ENCODE measurements at places on chromosomes 4 and X.

GRCh38 chr4:77579406-77580076, 26.1 kb upstream of the CXCL13 start:
- DNase-seq, result no peak

DNA sequence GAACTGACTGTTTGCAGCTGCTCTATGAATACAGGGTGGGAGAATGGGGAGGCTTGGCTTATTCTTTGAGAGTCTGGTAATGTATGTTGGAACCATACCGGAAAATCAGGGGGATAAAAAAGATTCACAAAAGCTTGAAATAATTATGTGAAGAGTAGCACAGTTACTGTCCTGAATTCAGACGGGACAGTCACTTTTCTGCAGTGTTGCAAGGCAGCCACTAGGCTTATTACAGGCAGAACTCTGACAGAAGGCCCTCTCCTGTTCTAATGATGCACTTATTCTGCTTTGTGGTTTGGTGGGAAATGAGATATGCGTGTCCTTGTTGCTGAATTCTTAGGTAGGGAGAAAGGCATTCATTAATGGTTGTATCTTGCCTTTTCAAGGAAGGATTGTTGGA, 37.2 kb downstream of the GUCY1B1 start:
- no peak for DNase-seq

DNA sequence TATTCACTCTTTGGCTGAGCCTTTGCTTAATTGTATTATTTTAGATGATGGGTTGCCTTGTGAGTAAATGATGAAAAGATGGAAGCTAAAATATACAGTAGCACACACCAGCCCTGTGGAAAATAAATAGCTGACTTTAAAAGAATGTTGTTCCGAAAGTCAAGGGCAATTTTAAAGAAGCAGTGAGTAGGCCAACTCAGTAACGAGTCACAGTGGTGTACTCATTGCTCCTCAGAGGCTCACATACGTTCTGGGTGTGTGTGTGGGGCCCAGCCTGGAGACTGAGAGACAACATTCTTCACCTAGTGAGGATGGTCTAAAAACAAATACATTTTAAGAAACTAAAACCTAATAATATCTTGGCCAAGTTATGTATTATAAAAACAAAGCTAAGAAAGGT, 640.3 kb downstream of the TRIML1 start:
- no peak for DNase-seq

DNA sequence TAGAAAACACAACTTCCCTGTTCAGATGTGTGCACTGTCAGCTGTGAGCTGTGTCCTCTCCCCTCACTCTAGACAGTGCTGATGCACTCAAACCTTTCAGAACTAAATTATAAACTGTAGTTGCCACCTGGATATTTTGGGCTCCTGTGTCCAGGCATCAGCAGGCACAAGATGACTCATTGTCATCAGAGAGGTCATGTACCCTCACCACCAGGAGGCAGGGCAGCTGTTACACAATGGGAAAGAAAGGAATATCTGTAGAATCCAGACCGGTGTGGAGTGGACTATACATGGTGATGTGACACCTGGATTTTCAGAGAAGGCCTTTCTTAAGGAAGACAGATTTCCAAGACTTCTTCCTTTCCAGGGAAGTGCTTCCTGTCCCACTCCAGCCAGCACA, 854.4 kb upstream of the AGA start:
- DNase-seq, result no peak

GRCh38 chrX:52082578-52082977, 13.6 kb upstream of the MAGED4B start:
- no peak for DNase-seq

DNA sequence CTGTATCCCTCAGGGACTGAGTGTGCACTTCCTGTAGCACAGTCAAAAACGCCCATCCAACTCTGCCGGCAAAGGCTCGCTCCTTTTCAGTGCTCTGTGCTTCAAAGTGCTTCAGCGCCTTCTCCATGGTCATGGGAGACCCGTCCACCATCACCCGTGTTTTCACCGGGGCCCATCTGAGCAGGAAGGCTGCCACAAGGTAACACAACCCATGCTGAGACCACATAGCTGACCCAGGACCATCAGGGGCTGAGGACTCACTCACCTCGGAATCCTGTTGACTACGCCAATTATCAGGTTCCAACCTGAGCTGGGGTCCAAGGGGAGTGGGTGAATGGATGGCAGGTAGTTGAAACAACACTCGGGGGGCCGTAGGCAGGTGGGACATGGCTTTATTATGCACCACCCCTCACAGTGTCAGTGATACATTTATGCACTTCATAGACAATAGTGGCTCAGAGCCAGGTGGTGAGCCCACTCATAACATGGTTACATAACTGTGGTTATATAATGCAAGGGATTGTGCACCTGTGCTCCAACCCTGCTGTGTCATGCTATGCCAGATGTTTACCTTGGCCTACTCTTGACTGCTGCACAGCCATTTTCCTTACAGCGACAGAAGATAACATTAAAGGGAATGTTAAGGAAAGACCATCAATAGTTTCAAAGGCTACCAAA, 227.8 kb downstream of the ADGRL3 start:
- DNase-seq, result no peak

GRCh38 chr4:142840516-142841123, 5.5 kb downstream of the INPP4B start:
- DNase-seq, result no peak

DNA sequence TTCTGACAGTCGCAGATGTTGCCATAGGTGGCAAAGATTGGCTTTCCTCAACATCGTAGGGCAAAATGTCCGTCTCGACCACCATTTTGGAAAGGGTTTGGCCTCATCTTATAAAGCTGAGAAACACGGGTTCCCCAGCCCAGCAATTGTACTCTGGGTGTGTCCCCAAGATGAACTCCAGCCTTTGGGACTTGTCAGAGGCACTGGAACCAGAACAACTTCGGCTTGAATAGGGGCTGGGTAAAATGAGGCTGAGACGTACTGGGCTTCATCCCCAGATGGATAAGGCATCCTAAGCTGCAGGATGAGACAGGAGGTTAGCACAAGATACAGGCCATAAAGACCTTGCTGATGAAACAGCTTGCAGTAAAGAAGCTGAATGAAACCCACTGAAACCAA, 151.9 kb downstream of the CRLF2 start:
- no peak for DNase-seq
